ENCODE measurements at places on chromosomes 5 and 9.
A peak's percentile ranks its signal among the peaks of the same experiment; 100 is the strongest.

DNA sequence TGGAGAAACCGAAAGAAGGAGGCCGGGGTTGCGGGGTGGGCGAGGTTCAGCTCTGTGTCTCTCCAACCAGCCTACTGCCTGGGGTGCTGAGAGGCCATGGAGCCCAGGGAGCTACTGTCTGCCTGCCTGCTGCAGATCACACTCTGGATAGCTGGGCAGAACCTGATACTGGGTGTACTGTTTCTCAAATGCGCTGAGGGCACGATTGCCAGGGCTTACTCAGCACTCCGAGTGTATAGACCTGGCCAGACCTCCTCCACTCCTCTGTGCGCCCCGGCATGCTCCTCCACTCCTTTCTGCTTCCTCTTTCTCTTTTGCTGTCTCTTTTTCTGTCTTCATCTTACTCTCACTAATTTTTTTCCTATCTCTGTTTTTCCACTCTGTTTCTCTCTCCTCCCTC is 215.1 kb downstream of the PAPPA start:
- no peak for DNase-seq

GRCh38 chr5:119397518-119398380 is 41.9 kb downstream of the TNFAIP8 start:
- no peak for DNase-seq

- no peak for DNase-seq
Observed at GRCh38 chr5:150321784-150322183, 19.1 kb upstream of the ARSI start.

DNA sequence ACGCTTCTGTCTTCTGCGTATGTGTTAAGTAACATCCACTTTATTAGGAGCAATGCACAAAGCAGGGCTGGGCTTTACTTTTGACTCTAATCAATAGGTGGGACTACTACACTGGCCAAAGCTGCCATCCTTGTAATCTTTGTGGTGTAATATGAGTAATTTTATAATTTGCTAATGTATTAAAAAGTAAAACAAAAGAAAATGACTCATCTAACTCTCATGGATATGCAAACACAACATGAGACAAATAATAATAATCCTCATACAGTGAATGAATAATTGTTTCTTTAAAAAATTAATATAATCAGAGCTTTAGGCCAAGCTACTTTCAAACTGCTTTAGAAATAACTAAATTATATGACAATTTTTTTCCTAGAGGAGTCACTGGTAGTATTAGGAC is 90.7 kb downstream of the NR3C1 start:
- DNase-seq = no peak

GRCh38 chr9:10265153-10265631 is 347.6 kb downstream of the PTPRD start:
- no peak for DNase-seq

DNA sequence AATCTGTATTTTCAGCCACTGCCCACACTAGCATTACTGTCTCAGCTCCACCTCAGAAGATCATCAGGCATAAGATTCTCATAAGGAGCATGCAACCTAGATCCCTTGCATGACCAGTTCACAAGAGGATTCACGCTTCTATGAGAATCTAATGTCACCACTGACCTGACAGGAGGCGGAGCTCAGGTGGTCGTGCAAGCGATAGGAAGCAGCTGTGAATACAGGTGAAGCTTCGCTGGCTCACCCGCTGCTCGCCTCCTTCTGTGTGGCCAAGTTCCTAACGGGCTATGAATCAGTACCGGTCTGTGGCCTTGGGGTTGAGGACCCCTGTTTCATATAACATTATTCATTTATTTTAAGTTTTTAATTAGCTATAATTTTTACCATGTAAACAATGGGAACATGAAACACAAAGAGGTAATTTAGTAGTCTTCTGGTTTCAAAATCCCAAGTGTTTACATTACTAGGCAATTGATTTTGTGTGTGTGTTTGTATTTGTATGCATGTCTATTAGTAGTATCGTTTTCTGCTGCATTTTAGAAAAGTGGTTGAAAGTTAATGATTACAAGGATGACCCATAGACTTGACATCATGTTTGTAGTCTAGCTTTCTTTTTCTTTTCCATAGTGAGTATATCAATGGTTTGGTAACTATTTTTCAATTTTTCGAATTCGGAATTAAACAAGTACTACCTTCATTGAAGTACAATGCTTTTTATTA is 159.4 kb downstream of the TENT4A start:
- no peak for DNase-seq

DNA sequence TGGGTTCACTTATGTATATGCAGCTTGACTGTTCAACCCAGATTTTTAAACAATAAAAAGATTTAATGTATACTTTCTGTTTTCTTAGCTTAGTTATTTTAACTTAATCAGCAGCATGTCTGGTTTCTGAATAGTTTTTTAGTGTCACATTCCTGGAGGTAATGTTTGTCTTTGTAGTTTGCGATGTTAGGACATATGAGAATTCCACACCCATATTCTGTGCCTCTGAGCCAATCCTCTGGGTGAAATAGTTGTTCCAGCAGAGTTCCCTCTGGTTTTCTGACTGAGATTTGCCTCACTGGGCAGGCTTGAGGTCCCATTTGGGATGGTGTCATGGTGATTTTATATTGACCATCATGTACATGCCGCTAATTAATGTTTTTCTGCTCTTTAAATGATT is 48.6 kb downstream of the INIP start:
- no peak for DNase-seq

DNA sequence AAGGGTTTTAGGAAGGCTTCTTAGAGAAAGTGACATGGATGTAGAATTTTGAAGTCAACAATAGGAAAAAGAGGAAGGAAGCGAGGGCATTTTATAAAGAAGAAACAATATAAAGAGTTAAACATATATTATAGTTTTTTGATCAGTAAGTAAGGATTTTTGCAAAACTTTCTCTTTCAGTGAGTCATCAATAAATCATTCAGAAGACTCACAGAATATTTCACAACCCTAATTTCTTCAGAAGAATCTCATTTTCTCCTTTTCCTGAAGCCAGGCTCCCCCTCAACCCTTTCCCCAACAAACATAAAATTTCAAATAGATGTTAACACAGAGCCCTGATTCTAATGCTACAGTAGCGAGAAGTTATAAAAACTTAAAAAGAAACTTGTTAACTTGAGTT is 4.3 kb upstream of the COX7C start:
- DNase-seq = no peak

DNA sequence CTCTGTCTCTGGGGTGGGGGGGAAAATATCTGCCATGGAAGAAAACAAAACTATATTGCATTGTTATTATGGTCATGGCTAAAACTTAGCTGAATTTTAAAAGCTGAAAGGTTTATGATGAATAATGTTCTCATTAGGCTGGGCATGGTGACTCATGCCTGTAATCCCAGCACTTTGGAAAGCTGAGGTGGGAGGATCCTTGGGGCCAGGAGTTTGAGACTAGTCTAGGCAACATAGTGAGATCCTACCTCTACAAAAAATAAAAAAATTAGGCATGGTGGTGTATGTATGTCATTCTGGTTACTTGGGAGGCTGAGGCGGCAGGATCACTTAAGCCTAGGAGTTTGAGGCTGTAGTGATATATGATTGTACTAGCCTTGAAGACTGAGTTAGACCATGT is 44.5 kb downstream of the IPO11 start:
- DNase-seq = no peak

DNA sequence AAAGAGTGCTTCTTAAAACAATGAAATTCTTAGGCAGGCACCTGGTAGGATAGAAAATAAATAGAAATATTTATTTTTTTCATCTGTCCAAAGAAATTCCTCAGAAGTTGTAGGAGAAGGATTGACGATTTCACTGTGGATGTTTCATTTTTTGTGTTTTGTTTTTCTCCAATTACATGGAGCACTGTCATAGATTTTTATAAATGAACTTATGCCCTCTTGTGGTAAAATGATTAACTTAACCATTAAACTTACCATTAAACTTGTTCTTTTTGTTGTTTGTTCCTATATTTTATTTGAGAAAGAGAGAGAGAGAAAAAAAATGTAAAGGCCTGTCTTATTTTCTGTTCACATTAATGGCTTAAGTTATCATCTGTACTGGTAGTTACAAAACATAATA is 339.2 kb downstream of the PRR16 start:
- no peak for DNase-seq

GRCh38 chr9:14215614-14216013 is 98.3 kb downstream of the NFIB start:
- DNase-seq = no peak

DNA sequence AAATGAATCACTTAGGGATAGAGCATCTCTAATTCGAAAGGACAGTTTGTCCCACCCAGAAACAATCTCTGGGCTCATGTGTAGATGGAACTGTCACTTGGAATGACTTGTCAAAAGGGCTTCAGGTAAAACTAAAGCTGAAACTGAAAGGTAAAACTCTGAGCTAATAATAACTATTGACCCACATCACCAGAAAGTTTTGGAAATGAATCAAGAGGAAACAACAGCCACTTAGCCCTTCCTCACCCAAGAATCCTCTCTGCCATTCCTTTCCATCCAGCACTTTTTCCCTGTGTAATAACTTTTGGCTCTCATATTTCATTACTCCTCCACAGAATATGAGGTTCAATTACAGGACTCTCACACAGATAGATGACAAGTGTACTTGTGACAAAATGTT is 14.0 kb upstream of the GLRX start:
- DNase-seq = no peak

GRCh38 chr5:40404613-40405012 is 275.1 kb upstream of the PTGER4 start:
- no peak for DNase-seq

DNA sequence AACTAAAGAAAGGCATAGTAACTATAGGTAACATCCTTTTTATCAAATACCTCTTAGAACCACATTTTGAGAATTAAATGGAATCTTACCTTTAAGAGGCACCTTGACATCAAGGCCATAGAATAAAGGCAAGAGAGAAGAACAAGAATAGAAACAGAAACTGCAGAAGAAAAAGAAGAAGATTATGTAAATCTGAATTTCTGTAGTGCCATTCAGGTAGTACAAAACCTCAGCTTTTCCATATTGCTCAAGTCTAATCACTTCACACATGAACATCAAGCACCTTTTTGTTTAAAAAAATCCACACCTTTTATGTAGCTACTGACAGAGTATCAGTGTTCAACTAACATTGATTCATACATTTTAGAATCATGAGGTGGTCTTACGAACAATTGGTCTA is 91.8 kb upstream of the DPYSL3 start:
- DNase-seq = no peak

DNA sequence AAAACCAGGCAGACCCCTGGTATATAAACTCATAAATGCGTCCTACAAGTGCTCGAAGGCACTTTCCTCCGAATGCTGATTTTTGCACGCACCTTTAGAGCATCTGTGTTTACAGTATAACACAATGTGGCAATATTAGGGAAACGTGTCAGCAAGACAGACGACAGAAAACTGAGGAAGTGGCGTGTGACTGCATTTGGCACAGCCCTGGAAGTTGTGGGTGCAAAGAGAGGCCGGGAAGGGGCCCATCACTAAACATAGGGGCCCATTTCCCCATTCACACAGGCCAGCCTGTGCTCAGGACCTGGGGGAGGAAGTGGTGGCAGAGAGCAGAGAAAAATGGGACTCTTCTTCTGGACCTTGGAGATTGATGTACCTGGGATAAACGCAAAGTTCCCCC is 48.2 kb downstream of the RASGEF1C start:
- DNase-seq = no peak

DNA sequence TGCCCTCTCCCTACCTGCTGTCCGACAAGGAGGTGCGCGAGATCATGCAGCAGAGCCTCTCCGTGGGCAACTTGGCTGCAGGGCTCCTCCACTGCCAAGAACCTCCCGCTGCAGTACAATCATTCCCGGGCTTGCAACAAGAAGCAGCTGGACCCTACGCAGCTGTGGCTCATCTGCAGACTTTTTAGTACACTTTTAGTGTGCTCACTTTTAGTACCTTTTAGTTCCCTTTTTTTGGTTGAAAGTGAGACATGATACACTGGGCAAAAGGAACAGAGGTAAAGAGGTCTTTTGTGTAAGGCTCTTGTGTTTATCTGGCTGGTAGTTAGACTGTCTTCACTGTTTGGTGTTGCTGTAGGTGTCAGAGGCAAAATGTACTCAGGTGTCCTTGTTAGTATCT is 58.1 kb upstream of the SPTLC1 start:
- DNase-seq = no peak

- DNase-seq = no peak
Observed at GRCh38 chr5:145917288-145917687, 19.1 kb upstream of the SH3RF2 start.

DNA sequence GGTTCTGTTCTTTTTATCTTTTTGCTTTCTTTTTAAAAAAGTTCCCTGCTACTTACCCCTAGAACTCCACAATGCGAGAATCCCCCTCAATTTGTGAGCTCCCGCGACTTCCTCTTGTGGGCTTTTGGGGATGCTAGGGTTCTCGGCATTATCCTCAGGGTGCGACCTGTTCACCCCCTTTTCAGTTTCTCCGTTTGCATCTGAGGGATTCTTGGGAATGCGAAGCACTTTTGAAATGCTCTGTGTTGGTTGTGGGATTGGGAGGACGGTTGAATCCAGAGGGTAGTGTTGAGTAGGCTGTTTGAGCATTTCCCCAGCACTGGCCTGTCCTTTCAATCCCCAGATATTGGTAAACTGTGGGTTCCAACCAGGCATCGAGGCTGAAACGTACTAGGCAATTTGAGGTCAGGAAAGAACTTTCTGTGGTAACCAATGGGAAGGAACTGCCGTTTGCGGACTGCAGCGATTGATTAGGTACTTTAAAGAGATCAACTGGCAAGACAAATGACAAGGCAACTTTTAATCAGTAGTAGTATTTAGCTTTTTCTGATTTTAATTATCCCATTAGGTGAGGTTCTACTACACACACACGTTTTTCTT is 415 bp downstream of the XRCC4 start:
- no peak for DNase-seq

DNA sequence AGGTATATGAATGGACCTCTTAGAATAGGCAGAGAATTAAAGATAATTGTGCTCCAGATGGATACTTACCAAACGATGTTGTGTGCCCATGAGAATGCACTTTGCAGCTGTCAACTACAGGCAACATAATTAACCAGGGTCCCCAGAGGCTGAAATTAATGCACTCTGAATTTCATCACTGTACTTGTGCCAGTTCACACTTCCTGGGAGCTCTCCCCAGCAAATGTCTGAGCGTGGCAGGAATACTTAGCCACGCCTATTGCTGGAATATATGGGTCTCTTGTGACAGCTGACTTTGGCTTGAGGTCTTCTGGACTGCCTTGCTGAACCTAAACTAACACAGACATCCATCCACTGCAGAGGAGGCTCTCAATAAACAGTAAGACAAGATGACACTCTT is 11.9 kb upstream of the C1QTNF2 start:
- no peak for DNase-seq

GRCh38 chr9:32728181-32728580 is 55.2 kb upstream of the TMEM215 start:
- DNase-seq = no peak

GRCh38 chr9:136003411-136004218 is 42.4 kb upstream of the UBAC1 start:
- DNase-seq = no peak

DNA sequence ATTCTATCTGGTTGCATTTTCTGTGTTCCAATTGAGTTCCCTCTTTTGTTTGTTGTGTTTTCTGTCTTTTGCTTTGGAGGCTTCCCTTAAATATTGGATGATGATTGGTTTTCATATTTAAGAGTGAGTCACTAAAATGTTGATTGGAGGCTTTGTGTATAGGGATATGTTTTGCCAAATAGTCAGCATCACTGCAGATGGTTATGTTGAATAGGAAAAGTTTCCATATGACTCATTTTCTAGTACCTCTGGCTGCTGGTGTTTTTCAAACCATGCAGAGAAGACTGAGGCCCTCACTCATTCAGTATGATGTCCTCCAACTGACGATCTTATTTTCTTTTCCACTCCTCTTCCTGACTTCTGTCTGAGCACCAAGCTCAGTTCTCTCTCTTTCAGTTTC is 1290.0 kb downstream of the EFNA5 start:
- no peak for DNase-seq

GRCh38 chr5:175478384-175479124 is at the start of gene SFXN1:
Gene SFXN1 (plus strand): TSS chr5:175478560. CDS start chr5:175492104, 13,544 bp downstream.
- peak; percentile 94 for DNase-seq

Measured in activated naive CD8-positive, alpha-beta T cell treated with anti-CD3 and anti-CD28 coated beads, Interleukin-2, amount 10 ng/mL, durations not matched to agents 7 days and 5 days (primary cell).